ENCODE measurements at places on chromosomes 5 and 9. TPM values are rescaled to one million over a fixed set of nuclear protein-coding genes. Genes with fewer than 3 reads are reported as not detected.
A peak's percentile ranks its signal among the peaks of the same experiment; 100 is the strongest.

- DNase-seq = no peak
Observed at GRCh38 chr9:71483436-71483835, 284.9 kb downstream of the CEMIP2 start.

GRCh38 chr5:38115318-38115827 lies 143.0 kb upstream of the EGFLAM start:
- no peak for DNase-seq

DNA sequence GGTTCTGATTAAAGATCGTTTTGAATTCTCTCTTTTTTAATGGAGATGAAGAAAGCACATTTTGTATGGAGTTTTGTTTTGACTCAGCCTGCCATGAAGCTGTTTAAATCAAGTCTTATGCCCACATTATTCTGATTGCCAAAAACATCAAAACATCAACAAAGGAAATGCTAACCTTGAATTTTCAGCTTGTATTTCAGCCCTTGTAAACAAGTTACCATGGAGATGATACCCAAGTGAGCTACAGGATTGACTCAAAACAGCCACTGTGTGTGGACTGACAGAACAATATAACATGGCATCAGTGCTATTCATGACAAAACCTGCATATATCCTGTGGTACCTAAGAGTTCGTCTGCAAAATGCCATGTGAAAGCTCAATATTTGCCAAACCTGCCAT lies 1581.0 kb downstream of the MAT2B start:
- DNase-seq = no peak

- DNase-seq = peak; percentile 77
Observed at GRCh38 chr9:137205126-137206069, at the start of the genes NDOR1 and TMEM203. NDOR1 (plus strand) TSS chr9:137205700; CDS start chr9:137205778, 78 bp downstream. TMEM203 (minus strand) TSS chr9:137205648; CDS start chr9:137205414, 234 bp downstream.

GRCh38 chr5:87886164-87886563 lies 382.5 kb downstream of the TMEM161B start:
- no peak for DNase-seq

Gene GABRA1
- not detected for polyA plus RNA-seq

Gene WNT8A
- 0.14 TPM for polyA plus RNA-seq

Gene ANKRD31
- polyA plus RNA-seq = 0.75 TPM
